Activated naive CD8-positive, alpha-beta T cell treated with anti-CD3 and anti-CD28 coated beads, Interleukin-2, amount 50 U/mL, for 16 hours (primary cell): ENCODE measurements at places on chromosomes 3 and 15.

- no peak for DNase-seq
Measured at GRCh38 chr15:75672646-75673425, 25.1 kb downstream of the SNX33 start.

GRCh38 chr15:51298620-51299019, 39.8 kb downstream of the CYP19A1 start:
- DNase-seq = no peak

DNA sequence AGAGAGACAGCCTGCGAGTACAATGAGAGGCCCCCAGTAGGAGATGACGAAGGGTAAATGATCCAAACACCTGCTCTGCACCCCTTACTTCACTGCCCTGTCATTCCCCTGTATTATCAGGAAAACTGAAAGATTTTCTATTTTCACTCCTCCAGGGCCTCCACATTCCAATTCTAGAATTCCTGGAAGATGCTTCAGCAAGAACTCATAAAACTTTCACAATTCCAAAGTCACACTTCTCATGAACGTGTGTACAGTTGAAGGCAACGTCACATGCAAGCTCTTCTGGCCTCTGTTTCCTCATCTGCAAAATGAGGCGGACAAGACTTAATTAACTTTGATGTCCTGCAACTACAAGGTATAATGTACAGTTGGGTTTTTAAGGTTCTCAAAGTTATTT, 62.8 kb upstream of the SPATA12 start:
- no peak for DNase-seq

DNA sequence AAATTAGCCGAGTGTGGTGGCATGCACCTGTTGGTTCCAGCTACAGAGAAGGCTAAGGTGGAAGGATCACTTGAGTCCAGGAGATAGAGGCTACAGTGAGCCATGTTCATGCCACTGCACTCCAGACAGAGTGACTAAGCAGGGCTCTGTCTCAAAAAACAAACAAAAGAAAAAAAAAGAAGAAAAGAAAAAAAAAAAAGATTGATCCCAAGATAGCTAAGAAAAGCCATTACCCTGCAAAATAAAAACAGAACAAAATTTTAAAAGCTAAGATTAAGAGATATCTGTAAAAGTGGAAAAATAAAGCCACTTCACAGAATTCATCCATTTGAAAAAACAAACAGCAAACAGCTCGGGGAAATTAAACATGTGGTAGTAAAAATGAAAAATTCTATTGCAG, 23.8 kb downstream of the LRRC2 start:
- no peak for DNase-seq

DNA sequence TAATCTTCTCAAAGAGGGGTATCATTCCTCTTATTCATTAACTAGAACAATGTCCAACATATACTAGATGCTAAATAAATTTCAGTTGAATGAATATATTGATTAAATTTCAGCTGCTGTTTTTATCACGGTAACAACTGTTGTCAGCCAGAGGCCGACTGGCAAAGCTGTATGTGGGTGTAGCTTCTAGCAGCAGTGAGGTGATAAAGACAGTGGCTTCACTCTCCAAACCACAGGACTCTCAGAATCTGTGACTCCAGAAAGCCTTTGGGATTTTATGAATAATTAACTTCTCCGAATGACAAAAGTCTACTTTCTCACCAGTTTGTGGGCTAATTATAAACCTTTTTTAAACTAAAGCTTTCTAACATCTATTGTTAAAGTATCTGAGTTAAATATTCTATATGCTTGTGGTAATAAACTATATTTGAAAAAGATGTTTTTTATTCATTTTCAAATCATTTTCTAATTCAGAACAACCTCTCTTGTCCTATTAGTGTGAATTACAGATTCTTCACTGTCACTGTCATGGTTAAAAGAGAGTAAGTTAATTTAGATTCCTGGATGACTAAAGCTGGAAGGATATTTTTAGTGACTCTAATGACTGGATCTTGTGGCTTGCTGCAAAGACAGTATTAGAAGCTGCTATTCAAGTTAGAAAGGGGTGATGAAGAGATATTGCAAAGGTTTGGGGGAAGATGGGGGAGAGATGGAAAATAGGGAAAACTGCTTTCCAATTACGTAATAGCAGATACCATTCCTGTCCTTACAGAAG, 796.4 kb upstream of the ARPP21 start:
- DNase-seq = no peak

DNA sequence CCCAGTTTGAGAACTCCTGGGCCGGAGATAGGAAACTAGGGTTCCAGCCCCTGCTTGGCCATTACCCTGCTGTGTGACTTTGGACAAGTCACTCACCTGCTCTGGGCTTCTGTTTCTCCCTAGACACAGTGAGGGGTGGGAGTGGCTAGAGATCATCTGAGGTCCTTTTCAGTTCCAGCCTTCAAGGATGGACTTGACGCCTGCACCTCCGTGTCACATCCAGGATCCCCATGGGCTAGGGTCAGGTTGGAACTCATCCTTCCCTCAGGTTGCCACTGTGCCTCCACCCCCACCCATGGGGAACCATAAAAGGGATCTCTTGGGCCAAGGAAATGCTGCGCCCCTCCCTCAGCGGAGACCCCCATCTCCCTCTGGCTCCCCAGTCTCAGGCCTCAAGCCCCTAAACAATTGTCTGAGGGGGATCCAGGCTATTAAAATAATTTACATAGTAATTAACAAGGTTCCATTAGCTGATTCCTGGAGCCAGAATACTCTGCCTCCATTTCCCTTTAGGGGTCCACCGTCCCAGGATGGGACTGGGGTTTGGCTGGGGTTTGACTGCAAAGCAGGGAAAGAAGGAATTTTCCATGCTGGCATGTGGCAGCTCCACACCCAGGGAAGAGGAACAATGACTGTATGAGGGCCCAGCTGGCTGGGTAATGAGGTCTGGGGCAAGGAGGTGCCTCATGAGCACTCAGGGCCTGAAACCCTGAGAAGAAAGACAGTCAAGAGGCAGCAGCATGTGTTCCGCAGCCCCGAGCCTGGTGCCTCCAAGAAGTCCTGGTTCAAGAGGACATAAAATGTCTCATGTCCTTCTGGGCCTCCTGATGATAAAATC, 177.7 kb downstream of the SMAD6 start:
- DNase-seq = no peak
